ENCODE measurements at places on chromosomes 3 and 15.

DNA sequence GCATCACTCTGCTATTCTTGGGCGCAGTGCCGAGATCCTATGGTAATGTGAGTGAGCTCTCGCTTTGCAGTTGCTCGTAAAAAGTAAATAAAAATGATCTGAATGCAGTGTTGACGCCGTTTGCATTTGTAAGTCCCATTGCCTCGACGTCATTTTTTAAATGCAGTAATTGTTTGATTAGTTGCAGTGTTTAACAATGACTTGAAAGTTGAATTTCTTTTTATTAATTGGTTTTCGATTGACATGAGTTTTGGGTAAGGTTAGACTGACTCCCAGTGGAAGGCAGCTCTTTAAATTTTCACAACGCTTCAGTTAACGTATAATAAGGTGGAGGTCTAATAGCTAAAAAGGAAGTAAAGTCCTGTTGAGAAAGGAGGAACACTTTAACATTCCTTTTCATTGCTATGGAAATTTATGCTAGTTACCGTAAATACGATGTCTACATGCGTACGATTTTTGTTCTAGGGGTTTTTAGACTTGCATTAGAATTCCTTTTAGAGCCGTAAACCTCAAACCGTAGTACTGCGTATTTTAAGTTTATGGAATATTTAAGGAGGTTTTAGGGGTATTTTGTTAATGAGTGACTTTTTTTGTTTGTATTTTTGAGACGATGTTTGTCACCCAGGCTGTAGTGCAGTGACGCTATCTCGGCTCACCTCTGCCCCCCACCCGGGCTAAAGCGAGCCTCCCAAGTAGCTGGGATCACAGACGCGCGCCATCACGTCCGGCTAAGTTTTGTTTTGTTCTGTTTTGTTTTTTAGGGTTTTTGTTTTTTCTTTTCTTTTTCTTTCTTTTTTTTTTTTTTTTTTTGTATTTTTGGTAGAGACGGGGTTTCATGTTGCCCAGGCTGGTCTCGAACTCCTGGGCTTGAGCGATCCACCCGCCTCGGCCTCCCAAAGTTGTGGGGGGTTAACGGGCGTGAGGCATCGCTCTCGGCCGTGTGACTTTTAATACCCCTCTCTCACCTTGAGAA lies 1.4 kb downstream of the MORF4L1 start:
- no peak for DNase-seq

GRCh38 chr3:71652781-71653413 lies 69.4 kb upstream of the FOXP1 start:
- no peak for DNase-seq

- no peak for DNase-seq
Observed at GRCh38 chr3:73143821-73144237, 82.4 kb downstream of the EBLN2 start.

DNA sequence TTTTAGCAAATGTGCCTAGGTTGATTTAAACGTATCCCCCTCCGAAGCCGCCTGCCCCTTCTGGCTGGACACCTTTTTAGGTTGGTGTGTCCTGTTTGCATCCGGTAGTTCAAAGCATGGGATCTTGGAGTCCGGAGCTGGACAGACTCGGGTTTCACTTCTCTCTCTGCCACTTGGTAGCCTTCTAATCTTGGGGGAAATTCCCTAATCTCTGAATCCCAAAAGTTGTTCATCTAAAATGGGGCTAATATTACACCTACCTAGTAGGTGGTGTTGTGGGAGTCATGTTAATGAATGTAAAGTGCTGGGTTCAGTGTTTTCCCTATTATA lies 760 bp downstream of the FANCI start:
- DNase-seq: no peak

GRCh38 chr3:38421679-38422336 lies 31.9 kb upstream of the ACVR2B start:
- no peak for DNase-seq

DNA sequence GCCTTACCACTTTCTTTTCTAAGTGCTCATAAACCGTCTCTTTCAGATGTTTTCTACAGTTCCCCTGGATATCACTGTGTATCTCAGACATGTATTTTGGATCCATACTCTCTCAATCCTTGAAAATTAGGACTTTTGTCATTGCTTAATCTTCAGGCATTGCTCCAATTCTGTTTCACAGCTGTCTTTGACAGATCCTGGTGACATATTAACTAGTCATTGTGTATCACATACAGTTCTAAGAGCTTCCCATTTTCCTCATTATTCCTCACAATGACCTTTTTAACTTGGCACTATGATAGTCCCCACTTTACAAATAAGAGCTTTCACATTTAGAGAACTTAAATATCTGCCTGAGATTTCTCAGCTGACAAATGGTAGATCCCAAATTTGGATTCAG lies 151.7 kb downstream of the CLSTN2 start:
- DNase-seq: no peak

- DNase-seq: no peak
Observed at GRCh38 chr15:35616498-35617271, 70.7 kb upstream of the DPH6 start.

DNA sequence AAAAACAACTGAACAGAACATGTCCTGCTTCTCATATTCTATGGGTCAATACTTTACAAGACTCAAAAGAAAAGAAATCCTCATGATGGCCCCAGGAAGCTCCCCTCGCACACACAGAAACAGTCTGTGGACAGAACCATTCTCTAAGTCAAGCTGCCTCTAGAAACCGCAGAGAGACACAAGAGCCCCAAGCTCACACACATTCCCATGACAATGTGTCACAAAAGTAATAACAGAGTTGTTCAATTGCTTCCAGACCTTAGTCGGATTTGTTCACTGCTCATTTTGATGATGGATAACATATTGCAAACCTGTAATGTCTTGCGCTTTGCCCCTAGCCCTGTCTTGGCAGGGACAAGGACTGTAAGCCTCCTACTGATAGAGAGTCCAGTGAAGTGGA lies 60.9 kb downstream of the UMPS start:
- no peak for DNase-seq

GRCh38 chr15:69539345-69539744 lies 86.7 kb downstream of the RPLP1 start:
- no peak for DNase-seq

DNA sequence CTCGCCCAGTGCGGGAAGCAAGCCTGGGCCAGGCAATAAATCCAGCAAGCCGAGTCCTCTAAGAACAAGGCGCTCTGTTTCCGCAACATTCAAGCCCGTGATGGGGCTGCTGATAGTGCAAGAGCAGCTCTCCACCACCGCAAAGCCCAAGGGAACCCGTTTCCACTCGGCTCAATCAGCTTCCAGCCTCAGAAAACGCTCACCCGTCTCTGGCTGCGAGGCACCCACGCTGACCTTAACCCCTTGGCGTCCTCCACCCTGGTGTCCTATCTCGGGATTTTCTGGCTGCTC lies 17.8 kb downstream of the SPATA12 start:
- DNase-seq: no peak

GRCh38 chr15:38401701-38402100 lies 52.2 kb upstream of the FAM98B start:
- no peak for DNase-seq

- no peak for DNase-seq
Observed at GRCh38 chr3:191848818-191849217, 387.9 kb downstream of the PYDC2 start.

GRCh38 chr3:16390581-16390980 lies 122.9 kb downstream of the RFTN1 start:
- no peak for DNase-seq

GRCh38 chr15:81851757-81852156 lies 194.1 kb downstream of the MEX3B start:
- no peak for DNase-seq

- DNase-seq: no peak
Observed at GRCh38 chr3:9067352-9067975, 104.2 kb upstream of the RAD18 start.

GRCh38 chr3:189947948-189948723 lies 172.6 kb downstream of the P3H2 start:
- no peak for DNase-seq

DNA sequence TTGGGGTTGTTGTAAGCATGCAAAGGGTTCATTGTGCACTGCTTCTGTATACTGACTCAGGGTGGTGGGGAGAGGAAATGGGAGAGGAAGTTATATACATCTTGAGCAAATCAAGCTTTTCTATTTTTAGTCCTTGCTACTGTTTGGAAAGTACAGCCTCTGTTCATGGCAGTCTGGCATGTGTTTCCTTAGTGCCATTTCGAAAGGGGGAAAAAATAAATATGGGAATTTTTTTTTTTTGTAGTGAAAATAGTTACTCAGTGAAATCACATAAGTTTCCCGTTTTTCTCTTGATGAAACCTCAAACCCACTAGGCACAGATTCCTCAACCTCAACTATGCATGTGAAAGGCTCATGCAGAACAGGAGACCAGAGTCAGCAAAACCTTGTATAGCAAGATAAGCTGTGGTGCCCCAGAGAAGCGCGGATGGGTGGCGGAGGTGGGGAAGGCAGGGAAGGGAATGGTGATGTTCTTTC lies 353.3 kb downstream of the LPP start:
- no peak for DNase-seq

DNA sequence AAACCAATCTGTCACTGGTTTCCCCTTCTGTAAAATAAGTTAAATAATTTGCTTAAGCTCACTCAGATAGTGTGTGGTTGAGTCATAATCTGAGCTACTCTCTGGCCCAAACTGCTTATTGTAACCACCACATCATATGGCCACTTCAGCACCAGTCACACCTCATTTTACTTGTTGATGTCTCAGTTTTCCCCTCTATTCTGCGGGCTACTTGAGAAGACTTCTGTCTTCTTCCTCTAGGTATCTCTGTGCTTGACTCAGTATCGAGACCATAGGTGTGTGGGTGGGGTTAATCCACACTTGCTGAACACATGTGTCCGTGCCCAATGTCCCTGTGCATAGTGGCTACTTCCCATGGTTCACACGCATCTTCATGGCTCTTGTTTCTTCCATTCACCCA lies 32.9 kb downstream of the CRYGS start:
- no peak for DNase-seq

GRCh38 chr3:86168512-86168911 lies 822.4 kb downstream of the VGLL3 start:
- DNase-seq: no peak

DNA sequence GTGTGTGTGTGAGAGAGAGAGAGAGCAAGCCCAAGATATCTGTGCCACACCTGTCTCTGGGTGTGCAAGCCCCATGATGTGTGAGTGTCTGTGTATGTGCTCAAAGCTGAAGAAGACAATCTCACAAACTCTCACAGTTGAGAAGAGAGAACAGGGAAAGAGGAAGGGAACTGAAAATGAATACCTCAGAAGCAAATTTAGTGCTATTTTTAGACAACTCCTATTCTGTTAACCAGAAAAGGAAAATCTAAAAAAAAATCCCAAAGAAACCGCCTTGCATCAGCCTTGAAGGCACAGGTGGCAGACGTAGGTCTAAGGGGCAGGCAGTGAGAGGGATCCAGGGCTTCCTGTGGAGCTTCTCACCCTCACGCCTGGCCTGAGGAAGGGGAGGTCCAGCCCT lies 47.8 kb downstream of the ATP2B2 start:
- no peak for DNase-seq

DNA sequence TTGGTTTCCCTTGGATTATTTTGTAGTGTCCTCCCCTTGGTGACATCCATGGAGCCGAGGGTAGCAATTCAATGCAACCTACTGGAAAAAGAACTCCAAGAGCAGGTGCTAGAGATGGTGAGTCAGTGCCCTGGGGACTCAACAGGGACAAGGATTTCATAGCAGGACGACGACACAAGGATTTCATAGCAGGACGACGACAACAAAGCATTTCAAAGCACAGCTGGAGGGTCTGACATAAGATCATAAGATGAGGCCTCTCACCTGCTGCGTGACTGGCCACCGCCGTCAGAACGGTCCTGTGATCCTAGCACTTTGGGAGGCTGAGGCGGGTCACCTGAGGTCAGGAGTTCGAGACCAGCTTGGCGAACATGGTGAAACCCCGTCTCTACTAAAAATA lies 22.5 kb downstream of the NRROS start:
- no peak for DNase-seq

- DNase-seq: no peak
Observed at GRCh38 chr3:188205992-188206416, 52.0 kb downstream of the LPP start.

DNA sequence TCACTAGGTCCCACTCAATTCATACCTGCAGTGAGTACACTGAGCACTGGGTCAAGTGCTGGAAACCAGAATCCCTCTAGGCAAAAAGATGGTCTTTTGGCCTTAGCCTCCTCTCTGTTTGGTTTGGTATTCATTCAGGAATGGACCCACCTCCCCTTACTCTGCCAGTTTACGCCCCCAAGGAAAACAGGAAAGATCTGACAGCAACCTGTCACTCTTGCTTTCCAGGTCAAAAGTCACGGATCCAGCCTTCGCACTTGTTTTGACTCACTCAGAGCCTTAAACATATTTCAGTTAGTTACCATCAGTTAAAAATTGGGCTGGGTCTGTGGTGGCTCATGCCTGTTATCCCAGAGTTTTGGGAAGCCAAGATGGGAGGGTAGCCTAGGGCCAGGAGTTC lies 68.1 kb downstream of the SYNM start:
- DNase-seq: no peak

DNA sequence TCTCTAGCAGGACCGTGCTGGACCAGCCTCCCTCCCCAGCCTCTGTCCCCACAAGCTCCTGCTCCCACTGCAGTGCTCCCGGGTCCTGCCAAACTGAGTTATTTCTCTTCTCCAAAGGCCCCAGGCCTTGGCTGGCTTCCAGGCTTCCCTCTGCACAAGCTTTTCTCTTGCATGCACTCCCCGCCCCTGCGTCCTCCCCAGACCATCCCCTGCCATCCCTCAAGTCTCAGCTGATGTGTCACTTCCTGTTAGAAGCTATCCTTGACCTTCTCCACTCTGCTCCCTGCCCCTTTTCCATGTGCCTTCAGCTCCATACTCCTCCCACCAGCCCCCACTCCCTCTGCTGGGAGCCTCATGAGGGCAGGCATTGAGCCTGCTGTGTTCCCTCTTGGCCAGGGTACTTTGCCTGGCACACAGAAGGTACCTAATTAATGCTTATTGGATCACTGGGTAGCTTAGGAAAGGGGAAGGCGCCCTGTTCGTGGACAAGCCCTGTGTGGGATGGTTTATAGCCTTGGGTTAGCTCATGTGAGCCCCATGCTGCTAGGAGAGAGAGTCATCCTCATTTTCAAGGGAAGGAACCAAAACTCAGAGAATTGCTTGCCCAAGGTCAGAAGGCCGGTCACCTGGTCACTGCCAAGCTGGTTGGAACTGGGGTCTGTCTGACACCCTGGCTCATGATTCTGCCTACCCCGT lies 56.4 kb downstream of the FEM1B start:
- no peak for DNase-seq

GRCh38 chr3:77169823-77170222 lies 129.9 kb downstream of the ROBO2 start:
- DNase-seq: no peak

- DNase-seq: no peak
Observed at GRCh38 chr3:194561306-194561974, 71.8 kb downstream of the TMEM44 start.

GRCh38 chr3:139696314-139696604 lies 18.5 kb upstream of the NMNAT3 start:
- DNase-seq: no peak

DNA sequence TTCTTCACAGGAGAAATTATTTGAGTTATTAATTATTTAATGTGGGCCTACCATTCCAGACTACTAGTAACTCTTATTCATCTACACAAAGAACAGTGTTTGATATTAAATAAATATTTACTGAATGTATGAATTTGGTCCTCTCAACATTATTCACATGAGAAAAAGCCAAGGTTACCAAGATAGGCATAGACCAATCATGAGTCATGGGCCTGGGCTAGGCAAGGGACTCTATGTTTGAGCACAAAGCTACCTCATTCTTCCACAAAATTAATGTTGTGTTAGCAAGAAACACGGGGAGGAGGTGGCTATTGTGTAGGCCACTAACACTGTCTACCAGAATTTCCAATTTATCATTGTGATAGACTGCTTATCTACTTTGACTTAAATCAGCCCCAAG lies 115.7 kb downstream of the SERPINI1 start:
- no peak for DNase-seq

Data from stimulated activated CD4-positive, alpha-beta T cell treated with anti-CD3 and anti-CD28 coated beads, Interleukin-1b, Interleukin-23, amount 100 ng/mL, for 1 hour (primary cell).